ENCODE measurements at places on chromosomes 5 and 9. TPM values are rescaled to one million over a fixed set of nuclear protein-coding genes. Genes with fewer than 3 reads are reported as not detected.

- no peaks in the 10 kb centered on the region for H3K36me3 ChIP-seq
- no peak overlapping the region for H3K4me3 ChIP-seq
- no peak overlapping the region for H3K27ac ChIP-seq
- no peaks in the 10 kb centered on the region for H3K4me1 ChIP-seq
- H3K27me3 ChIP-seq, result no peaks in the 10 kb centered on the region
Measured at GRCh38 chr9:90607701-90608516, 34.7 kb downstream of the DIRAS2 start.

Gene AJM1
- 3.2 TPM for total RNA-seq

DNA sequence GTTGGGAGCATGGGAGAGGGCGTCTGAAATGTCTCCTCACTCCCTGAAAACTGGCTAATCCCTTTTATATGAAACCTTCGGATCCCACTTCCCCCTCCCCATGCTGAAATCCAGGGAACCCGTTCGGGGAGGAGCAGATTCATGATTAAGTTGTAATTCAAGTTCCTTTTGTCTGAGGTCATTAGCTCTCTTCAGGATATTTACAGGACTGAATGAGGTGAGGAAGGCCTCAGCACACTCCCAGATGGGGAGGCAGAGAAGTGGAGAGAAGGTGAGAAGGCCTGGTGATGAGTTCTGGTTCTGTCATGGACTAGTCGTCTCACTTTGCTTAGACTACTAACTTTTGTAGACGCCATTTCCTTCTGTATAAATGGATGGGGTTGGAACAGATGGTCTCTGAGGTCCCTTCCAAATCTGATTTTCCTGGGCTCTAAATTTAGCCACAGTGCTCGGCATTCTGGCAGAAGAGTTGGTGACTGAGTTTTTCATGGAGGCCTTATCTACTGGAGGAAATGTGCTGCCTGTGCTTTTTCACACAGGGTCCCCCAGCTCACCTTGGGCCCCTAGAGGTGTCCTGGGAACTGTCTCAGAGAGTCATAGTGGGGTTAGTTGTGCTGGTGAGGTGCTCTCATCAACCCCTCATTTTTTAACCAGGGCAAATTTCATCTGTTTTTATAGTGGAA, 62.3 kb downstream of the PRDM6 start:
- H3K27ac ChIP-seq, result no peak overlapping the region
- no peaks in the 10 kb centered on the region for H3K27me3 ChIP-seq
- H3K4me1 ChIP-seq, result no peaks in the 10 kb centered on the region

GRCh38 chr9:124514125-124514524, 6.9 kb upstream of the NR5A1 start:
- H3K36me3 ChIP-seq, result no peaks in the 10 kb centered on the region
- H3K4me3 ChIP-seq, result no peak overlapping the region
- DNase-seq, result no peak
- no peak overlapping the region for H3K27ac ChIP-seq

Gene CDC14B
- 6.3 TPM for total RNA-seq

Gene PCDHGB2
- 0.40 TPM for total RNA-seq

Gene ARHGEF37
- total RNA-seq, result 0.53 TPM

Gene EQTN
- not detected for total RNA-seq

Gene PCDHA8
- total RNA-seq, result not detected

DNA sequence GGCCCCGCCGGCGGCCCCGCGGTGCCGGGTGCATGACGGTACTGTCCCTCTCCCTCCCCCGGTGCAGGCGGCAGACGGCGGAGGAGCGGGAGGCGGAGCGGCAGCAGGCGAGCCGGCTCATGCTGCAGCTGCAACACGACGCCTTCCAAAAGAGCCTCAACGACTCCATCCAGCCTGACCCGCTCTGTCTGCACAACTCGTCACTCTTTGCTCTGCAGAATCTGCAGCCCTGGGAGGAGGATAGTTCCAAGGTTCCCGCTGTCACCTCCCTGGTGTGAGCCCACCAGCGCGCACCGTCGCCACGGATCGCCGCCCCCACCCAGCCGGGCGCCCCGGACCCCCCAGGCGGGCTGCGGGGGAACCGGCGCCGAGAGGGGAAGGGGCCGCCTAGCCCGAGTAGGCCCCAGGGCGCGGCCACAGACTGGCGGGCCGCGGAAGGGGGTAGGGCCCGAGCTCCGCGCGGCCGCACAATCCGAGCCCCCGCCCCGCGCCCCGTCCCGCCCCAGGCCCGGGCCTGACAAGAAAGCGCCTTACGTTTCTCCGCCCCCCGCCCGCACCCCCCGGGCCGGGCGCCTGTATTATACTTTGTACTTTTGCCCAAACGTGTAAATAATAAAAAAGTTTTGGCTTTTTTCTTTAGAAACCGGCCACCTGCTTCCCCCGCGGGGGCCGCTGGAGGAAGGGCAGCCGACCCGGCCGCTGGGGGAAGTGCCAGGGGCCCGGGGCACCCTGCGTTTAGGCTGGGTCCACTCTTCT, 2.5 kb downstream of the TLX3 start:
- H3K4me1 ChIP-seq, result no peaks in the 10 kb centered on the region
- H3K36me3 ChIP-seq, result no peaks in the 10 kb centered on the region
- H3K27me3 ChIP-seq, result peaks cover 27% of the 10 kb centered on the region
- DNase-seq, result no peak
- H3K4me3 ChIP-seq, result no peak overlapping the region
- no peak overlapping the region for H3K27ac ChIP-seq

DNA sequence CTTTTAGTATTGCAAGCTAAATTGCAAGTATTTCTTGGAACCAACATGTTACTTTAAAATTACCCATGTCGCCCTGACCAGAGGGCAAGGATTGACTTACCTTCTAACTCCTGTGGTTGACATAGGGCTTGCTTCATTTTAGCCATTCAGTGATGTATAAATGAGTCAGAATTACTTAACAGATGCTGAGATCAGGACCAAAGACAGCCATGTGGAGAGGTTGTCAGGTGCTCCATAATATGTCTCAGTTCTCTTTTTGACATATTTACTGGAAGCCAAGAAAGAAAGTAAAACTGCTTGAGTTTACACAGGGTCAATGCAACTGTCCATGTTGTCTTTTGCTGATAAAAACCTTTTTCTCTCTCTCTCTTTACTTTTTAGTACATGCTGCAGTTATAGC, 33.2 kb downstream of the F2RL2 start:
- DNase-seq, result no peak
- no peaks in the 10 kb centered on the region for H3K27me3 ChIP-seq
- H3K4me3 ChIP-seq, result no peak overlapping the region
- peaks cover 19% of the 10 kb centered on the region for H3K36me3 ChIP-seq
- H3K4me1 ChIP-seq, result no peaks in the 10 kb centered on the region
- no peak overlapping the region for H3K27ac ChIP-seq

GRCh38 chr5:174567506-174568141, 156.8 kb upstream of the MSX2 start:
- no peaks in the 10 kb centered on the region for H3K27me3 ChIP-seq
- H3K4me1 ChIP-seq, result no peaks in the 10 kb centered on the region
- H3K4me3 ChIP-seq, result no peak overlapping the region

DNA sequence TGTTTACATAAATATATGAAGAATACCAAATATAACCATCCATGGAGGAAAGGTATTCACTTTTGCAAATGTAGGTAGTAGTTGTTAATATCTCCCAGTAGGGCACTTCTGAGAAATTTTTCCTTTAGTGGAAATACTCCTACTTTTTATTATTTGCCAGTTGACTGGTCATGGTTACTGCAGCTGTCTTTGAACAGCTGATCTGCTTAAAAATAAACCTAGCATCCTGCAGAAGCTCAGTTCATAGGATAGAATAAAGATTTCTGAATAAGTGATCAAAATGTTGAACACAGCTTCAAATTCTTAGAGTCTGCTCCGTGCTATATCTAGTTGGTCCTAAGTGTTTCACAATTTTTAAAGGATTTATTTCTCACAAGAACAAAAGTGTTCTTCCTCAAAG, 270.7 kb upstream of the TRPC7 start:
- H3K27ac ChIP-seq, result no peak overlapping the region
- no peaks in the 10 kb centered on the region for H3K4me1 ChIP-seq
- no peaks in the 10 kb centered on the region for H3K36me3 ChIP-seq
- DNase-seq, result no peak
- no peaks in the 10 kb centered on the region for H3K27me3 ChIP-seq
- H3K4me3 ChIP-seq, result no peak overlapping the region

Gene MEIKIN
- not detected for total RNA-seq

DNA sequence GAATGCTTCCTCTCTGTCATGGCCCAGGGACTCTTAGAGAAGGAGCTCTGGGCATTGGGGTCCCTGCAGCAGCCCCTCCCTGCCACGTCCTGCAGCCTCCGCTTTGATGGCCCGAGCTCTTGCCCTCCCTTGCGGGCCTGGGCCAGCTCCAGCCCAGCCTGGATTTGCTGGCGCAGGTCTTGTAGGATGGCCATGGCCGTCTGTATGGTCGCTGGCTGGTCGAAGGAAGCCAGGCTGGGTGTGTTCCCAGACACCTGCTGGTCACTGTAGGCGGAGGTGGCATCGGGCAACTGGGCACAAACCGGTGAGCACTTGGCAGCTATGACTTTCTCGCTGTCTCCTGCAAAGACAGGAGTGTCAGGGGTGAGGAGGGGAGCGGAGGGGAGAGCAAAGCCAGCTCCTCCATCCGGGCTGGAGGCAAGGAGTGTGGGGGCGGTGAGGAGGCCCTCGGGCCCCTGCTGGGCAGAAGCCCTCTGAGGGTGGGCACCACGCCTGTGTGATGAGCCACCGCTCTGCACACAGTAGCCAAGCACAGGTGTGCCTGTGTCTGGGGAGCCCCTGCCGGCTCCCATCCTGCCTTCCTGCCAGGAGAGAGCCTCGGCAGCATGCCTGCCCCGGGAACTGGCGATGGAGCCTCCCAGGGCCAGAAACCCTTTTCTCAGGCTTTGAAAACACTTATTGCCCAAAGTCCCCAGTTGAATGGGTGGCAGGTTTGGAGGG, 12.4 kb downstream of the CCDC187 start:
- H3K4me3 ChIP-seq, result no peak overlapping the region
- no peak for DNase-seq
- H3K4me1 ChIP-seq, result no peaks in the 10 kb centered on the region
- no peaks in the 10 kb centered on the region for H3K27me3 ChIP-seq
- no peak overlapping the region for H3K27ac ChIP-seq
- H3K36me3 ChIP-seq, result no peaks in the 10 kb centered on the region

GRCh38 chr9:116271991-116272390, 118.4 kb downstream of the PAPPA start:
- no peak overlapping the region for H3K27ac ChIP-seq
- no peaks in the 10 kb centered on the region for H3K27me3 ChIP-seq
- no peaks in the 10 kb centered on the region for H3K36me3 ChIP-seq
- no peaks in the 10 kb centered on the region for H3K4me1 ChIP-seq
- H3K4me3 ChIP-seq, result no peak overlapping the region

DNA sequence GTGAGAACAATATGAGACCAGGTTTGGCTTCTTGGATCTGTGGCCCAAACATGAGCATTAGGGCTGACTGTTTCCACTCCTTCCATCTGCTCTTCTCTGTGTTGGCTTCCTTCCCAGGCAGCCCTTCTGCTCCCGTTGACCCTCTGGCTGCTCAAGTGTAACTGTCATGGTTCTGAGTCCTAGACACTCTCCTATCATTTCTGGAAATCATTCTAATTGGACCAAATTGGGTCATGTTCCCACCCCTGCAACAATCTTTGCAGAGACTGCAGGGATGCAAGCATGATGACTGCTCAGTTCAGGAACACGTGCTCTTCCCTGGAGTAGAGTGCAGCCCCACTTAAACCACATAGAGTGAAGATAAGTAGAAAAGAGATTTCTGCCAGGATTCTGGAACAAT, 741.4 kb downstream of the TAF11L14 start:
- H3K4me3 ChIP-seq, result no peak overlapping the region
- no peaks in the 10 kb centered on the region for H3K4me1 ChIP-seq
- H3K36me3 ChIP-seq, result no peaks in the 10 kb centered on the region
- H3K27me3 ChIP-seq, result no peaks in the 10 kb centered on the region
- DNase-seq, result no peak

Gene NAIP
- total RNA-seq, result 2.5 TPM

Gene TNFSF8
- total RNA-seq, result 72.6 TPM

Gene GABRG2
- not detected for total RNA-seq

Data from CD8-positive, alpha-beta memory T cell (primary cell).